NCI-H524 treated with DMSO at 0.1 percent for 48 hours (cell line): ENCODE measurements at places on chromosomes 4 and X.

DNA sequence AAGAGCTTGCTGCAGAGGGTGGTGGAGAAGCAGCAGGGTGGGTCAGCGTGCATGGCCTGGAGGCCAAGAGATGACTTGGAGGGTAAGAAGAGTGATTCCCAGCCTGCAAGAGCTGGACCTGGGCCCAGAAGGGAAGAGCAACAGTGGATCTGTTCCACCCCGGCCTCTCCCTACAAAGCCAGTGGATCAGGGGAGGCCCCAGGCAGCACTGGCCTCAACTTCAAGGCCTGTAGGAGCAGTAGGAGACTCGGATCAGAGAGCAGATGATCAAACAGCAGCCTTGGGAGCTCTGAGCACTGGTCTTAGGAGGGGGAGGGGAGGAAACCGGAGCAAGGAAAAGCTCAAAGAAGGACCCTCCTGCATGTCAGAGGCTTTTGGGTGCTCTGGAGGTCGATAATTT is 7.6 kb downstream of the L1CAM start:
- DNase-seq, result no peak

- DNase-seq, result no peak
Measured at GRCh38 chrX:139091066-139091465, 379.5 kb upstream of the FGF13 start.

GRCh38 chrX:65926095-65927019 is 113.5 kb downstream of the VSIG4 start:
- DNase-seq, result no peak

DNA sequence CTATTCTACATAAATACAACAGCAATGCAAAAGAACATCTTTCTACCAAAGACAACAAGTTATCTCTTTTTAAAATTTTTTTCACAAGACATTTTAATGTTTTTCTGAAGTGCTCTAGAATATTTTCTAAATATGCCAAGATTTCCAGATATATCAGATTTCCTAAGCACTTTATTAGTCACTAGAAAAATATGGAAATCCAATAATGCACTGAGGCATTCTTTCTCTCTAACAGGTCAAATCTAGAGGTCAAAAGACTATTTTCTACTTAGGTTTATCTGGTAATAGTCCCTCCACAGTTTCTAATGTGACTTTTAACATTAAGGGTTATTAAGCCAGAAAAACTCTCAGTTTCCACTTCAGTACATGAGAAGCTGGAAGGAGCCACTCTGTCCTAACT is 1041.2 kb upstream of the INTU start:
- DNase-seq, result no peak

DNA sequence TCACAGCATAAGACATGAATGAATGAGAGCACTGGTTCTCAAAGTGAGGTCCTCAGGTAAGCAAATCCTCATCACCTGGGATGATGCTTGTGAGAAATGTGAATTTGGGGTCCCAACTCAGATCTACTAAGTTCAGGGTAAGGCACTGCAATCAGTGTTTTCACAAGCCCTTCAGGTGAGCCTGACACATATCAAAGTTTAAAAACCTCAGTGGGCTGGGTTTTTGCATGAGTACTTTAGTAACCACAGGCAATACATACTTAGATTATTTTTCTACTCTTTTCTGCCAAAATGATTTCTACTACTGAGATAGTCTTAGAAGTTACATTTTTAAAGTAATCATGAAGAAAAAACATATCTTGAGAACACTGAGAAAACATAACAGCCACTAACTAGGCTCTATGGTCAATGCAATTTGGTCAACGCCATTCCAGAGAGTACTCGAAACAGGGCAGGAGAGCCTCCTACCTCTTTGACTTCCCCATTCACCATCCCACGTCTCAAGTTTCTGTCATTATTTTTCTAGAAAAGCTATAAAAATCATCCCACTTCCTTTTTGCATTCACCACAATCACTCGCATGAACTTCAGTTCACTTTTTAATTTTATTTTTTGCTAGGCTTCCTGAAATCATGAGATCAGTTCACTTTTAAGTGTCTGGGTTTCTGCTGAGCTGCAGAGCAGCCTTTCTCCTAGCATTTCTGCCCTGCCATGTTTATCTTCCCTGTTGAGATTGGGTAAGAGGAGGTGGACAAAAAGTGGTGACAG is 73.8 kb downstream of the MFAP3L start:
- no peak for DNase-seq

DNA sequence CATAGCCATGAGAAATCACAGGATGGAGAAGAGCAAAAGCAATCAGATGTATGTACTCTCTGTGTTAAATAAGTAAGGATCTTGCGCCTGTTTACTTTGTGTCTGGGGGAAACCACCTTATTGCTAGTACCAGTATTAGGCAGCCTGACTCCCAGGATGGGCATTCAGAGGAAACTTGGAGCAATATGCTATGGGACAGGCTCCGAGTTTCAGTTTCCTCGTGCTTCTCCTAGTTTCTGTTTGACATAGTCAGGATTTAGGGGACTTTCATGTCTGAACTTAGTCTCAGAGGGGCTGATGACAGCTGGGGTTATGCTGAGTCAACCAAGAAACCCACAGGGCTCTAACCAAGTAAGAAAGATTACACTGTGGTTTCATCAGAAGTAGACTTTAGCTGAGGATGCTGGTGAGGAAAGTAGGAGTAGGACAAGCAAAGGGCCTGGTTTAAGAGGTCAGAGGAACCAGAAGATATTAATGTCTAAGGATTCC is 13.5 kb downstream of the NSUN7 start:
- no peak for DNase-seq

GRCh38 chr4:166481739-166482138 is 608.7 kb downstream of the TLL1 start:
- no peak for DNase-seq

DNA sequence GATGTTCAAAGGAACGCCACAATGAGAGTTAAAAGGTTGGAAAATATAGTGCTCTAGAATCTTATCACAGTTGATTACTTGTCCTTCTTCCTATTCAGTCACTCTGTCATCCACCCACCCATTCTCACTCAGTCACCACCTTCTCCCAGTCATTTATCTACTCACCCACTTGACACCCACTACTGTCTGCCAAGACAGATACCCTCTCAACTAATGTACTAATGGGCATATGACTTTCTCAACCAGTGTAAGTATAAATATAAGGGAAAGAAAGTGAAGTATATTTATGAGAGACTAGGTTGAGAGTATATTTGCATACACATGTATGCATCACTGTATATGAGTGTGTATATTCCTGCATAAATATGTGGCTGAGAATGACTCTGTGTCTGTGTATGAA is 20.0 kb downstream of the MID2 start:
- DNase-seq, result no peak

- no peak for DNase-seq
Measured at GRCh38 chrX:49695276-49696180, at the start of gene PAGE1. TSS of gene PAGE1 (minus strand) at chrX:49695984. CDS start at chrX:49694770, 1,214 bp downstream.

DNA sequence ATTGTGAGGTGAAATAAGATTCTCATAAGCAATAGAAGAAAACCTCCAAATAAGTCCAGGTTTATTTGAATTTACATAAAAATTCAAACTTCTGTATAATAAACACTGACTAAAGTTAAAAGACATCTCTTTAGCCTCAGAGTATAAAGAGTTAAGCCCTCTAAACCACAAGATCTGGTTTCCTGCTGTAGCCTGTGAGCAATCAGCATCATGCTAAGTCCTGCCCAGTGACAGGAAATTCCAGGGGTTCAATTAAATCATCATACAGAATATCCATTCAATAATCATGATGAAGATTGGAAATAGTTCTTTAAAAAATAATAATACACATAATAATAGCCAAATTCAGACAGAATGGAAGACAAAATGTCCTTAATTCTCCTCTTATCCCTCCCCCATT is 139.2 kb upstream of the DGKK start:
- no peak for DNase-seq

GRCh38 chrX:100350704-100351489 is 59.2 kb downstream of the PCDH19 start:
- no peak for DNase-seq

DNA sequence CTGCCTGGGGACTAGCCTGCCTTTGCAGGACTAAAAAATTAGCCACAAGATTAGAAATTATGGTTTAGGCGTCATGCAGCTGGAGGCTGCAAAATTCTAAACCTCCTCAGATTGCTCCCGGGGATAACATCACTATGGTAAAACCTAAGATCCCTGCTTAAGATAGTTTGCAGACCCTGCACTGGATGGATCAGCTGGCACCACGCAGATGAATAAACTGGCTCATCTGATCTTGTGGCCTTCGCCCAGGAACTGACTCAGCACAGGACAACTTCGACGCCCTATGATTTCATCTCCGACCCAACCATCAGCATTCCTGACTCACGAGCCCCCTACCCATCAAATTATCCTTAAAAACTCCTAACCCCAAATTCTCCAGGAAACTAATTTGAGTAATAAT is 482.4 kb downstream of the SPRY1 start:
- DNase-seq, result no peak
